ENCODE measurements at places on chromosomes 3 and 15.

GRCh38 chr3:54264050-54264449 lies 141.7 kb downstream of the CACNA2D3 start:
- no peak for DNase-seq

GRCh38 chr15:73024168-73024567 lies 28.1 kb upstream of the NEO1 start:
- no peak for DNase-seq

GRCh38 chr3:187327845-187328244 lies 36.3 kb upstream of the MASP1 start:
- no peak for DNase-seq

GRCh38 chr15:63918317-63918672 lies 84.5 kb upstream of the HERC1 start:
- no peak for DNase-seq

DNA sequence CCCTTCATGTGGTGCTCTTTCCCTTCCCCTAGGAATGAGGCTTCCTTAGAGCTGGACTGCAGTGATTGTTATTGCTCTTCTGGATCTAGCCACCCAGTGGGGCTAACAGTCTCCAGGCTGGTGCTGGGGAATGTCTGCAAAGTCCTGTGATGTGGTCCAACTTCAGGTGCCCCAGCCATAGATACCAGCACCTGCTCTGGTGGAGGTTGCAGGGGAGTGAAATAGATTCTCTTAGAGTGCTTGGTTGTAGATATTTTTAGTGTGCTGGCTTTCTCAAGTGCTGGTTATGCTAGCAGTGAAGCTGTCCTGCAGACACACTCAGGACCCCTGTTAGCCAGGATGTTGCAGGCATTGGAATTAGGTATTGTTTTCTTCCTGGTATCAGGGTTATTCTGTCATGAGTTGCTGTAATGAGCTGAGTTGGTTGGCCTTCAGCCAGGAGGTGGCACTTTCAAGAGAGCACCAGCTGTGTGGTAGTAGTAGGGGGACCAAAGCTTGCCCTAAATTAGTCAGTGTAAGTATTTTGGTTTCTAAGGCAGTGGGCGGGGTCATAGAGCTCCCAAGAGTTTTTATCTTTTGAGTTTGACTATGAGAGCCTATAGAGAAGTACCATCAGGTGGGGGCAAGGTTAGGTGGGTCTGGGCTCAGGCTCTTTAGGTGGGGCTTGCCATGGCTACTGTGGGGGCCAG lies 317.5 kb upstream of the SGO1 start:
- no peak for DNase-seq

- DNase-seq, result no peak
Measured at GRCh38 chr15:64233299-64233698, 70.5 kb upstream of the PPIB start.

DNA sequence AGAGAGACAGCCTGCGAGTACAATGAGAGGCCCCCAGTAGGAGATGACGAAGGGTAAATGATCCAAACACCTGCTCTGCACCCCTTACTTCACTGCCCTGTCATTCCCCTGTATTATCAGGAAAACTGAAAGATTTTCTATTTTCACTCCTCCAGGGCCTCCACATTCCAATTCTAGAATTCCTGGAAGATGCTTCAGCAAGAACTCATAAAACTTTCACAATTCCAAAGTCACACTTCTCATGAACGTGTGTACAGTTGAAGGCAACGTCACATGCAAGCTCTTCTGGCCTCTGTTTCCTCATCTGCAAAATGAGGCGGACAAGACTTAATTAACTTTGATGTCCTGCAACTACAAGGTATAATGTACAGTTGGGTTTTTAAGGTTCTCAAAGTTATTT lies 62.8 kb upstream of the SPATA12 start:
- no peak for DNase-seq

GRCh38 chr15:52537459-52537858 lies 8.8 kb upstream of the MYO5A start:
- DNase-seq, result no peak

DNA sequence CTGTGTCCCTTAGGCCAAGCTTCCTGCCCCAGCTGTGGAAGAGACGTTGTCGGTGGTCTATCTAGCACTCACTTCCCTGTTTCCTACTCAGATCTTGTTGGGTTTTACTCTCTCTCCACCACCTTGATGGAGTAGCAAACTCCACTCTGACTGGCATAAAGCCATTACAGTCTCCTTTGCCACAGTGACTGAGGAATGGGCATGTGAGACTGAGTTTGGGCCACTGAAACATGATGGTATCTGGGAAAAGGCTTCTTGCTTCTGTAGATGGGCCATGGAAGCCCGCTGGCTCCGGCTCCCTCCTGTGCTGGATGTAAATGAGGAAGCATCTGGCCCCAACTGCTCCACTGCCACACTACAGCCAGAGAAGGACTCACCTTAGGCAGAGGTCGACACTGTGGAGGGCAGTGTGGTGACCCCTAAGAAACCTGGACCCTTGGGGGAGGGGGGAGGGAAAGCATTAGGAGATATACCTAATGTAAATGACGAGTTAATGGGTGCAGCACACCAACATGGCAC lies 9.4 kb upstream of the CAMK1 start:
- DNase-seq, result no peak

GRCh38 chr3:182527745-182528144 lies 265.6 kb upstream of the ATP11B start:
- no peak for DNase-seq

GRCh38 chr3:119817071-119817470 lies 35.2 kb downstream of the NR1I2 start:
- no peak for DNase-seq

DNA sequence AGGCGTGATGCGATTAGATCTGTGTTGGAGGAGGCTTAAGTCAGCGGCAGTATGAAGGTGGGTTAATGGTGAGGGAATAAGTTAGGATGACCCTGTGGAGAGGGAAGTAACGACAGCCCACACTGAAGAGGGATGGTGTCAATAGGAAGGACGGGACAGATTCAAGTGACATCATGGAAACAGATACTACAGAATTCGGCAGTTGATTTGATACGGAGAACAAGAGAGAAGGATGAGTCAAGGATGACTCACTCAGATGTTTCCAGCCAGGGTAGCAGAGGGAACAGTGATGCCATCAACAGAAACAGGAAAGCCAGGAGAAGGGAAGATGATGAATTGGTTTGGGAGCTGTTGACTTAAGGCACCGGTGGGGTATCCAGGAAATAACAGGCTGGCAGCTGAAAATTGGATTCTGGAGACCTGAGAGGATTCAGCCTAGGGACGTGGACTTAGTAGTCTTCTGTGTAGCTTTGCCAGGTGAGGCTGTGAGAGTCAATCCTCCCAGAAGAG lies 38.0 kb downstream of the SHC4 start:
- DNase-seq, result no peak

All from effector CD4-positive, alpha-beta T cell (primary cell).